MM.1S (cell line): ENCODE measurements at places on chromosomes 1 and 21.

- peak; percentile 86 for DNase-seq
- H3K4me3 ChIP-seq: no peak overlapping the region
- no peak overlapping the region for H3K27ac ChIP-seq
- H3K27me3 ChIP-seq: no peaks in the 10 kb centered on the region
- no peaks in the 10 kb centered on the region for H3K36me3 ChIP-seq
These were observed 13.6 kb upstream of the FAM110D start for GRCh38 chr1:26145041-26145959.

- H3K4me3 ChIP-seq: no peak within 1 kb of the TSS
- no peaks in the 10 kb centered on the region for H3K27me3 ChIP-seq
- no peak within 1 kb of the TSS for H3K27ac ChIP-seq
- H3K36me3 ChIP-seq: no peaks in the 10 kb centered on the region
These were observed at the start of gene COL11A1 for GRCh38 chr1:103108376-103109150. TSS of gene COL11A1 (minus strand) at chr1:103108522. CDS start at chr1:103108178, 344 bp downstream.

DNA sequence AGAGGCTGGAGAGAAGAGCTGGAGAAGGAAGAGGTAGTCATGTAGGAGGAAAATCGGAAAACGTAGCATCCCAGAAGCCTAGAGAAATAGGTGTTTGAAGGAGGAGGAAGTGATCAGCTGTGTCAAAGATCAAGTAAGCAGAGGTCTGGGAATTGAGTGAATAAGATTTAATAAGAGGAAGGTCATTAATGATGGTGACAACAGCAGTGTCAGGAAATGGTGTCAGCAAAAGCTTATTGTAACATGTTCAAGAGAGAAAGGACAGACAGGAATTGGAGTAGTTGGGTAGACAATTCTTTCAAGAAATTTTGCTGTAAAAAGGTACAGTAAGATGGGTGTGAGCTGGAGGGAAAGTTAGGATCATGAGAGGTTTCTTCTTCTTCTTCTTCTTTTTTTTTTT lies 41.6 kb upstream of the SLC6A9 start:
- H3K4me1 ChIP-seq: no peaks in the 10 kb centered on the region
- no peak overlapping the region for H3K4me3 ChIP-seq
- H3K27me3 ChIP-seq: no peaks in the 10 kb centered on the region
- no peak overlapping the region for H3K27ac ChIP-seq

- H3K36me3 ChIP-seq: peaks cover 10% of the 10 kb centered on the region; the same call in 1 of the 2 replicates
- no peaks in the 10 kb centered on the region for H3K27me3 ChIP-seq
- no peaks in the 10 kb centered on the region for H3K4me1 ChIP-seq
- no peak overlapping the region for H3K27ac ChIP-seq
- no peak overlapping the region for H3K4me3 ChIP-seq
- no peak for DNase-seq
These were observed 17.0 kb downstream of the PCNT start for GRCh38 chr21:46340998-46341397.

- no peak overlapping the region for H3K4me3 ChIP-seq
- no peak for DNase-seq
- H3K4me1 ChIP-seq: no peaks in the 10 kb centered on the region
- H3K36me3 ChIP-seq: peaks cover 16% of the 10 kb centered on the region
- no peak overlapping the region for H3K27ac ChIP-seq
These were observed 29.5 kb downstream of the WDR26 start for GRCh38 chr1:224404916-224405603.

GRCh38 chr1:231660198-231660597 lies 33.6 kb downstream of the DISC1 start:
- H3K27me3 ChIP-seq: no peaks in the 10 kb centered on the region
- H3K27ac ChIP-seq: no peak overlapping the region
- peaks cover 21% of the 10 kb centered on the region for H3K4me1 ChIP-seq
- H3K36me3 ChIP-seq: no peaks in the 10 kb centered on the region
- DNase-seq: no peak

GRCh38 chr1:1437904-1438376 lies 2.5 kb downstream of the VWA1 start:
- DNase-seq: no peak
- H3K27ac ChIP-seq: no peak overlapping the region
- H3K27me3 ChIP-seq: peaks cover 52% of the 10 kb centered on the region
